ENCODE measurements at places on chromosomes 2 and 18.

DNA sequence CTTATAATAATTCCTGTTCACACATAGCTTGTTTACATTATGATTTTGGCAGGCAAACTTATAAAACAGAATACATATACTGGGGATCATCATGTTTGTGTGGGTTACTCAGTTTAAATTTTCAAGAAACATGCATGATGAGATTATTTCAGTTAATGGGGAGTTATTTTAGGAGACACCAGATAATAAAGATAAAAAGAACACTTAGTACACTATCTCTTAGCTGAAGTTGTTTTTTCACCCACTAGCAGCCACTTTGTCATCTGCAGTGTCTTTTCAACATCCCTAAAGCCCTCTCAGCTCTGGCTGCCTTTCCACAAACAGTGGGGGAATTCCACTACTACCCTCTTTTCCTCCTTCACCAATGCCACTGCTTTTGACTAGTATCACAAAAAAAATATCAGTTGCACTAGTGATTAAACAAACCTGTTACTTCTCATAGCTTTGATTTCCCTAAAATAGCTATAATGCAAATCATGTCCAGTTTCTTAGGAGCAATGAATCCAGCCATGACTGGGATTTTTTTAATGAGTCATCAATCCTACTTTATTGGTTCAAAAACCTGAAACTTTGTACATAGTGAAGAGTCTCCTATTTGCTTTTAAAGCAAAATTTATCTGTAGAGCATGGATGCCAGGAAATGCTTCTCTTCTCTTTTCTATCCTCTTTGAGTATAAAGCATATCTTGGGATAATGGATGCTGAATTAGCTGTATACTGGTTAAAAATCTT is 156.7 kb upstream of the TFPI start:
- DNase-seq: no peak

- no peak for DNase-seq
Observed at GRCh38 chr2:234410526-234410925, 86.4 kb downstream of the ARL4C start.

DNA sequence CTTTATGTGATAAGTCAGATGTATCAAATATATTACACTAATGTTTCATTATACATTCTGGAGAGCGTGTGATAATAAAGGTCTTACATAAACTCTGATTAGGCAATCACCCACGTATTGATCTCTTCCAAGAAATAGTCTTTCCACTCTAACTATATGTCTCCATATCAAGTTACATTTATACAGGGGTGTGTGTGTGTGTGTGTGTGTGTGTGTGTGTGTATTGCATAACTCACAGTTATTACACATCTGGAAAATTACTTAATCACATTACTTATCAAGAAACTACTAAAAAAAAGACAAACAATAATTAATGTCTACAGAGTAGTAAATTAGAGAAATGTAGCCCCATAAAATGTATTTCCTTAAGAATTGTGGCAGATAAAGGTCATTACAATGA is 339.8 kb downstream of the CDH19 start:
- DNase-seq: no peak

GRCh38 chr2:176533505-176534193 is 264.4 kb downstream of the MTX2 start:
- DNase-seq: no peak

DNA sequence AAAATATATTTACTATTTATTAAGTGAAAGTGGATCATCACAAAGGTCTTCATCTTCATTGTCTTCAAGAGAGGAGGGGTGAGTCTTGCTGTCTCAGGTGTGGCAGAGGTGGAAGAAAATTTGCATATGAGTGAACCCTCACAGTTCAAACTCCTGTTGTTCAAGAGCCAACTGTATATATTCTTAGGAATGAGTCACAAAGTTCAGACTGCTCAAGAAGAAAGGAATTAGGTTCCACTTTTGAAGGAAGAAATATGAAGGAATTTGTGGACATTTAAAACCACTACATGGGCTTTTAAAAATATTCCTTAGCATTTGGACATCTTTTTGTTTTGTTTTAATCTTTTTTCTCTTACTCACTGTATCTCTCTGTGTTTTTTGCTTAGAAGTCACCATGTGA is 212.6 kb downstream of the INSIG2 start:
- no peak for DNase-seq

- DNase-seq: no peak
Observed at GRCh38 chr2:241730671-241731293, 3.6 kb upstream of the D2HGDH start.

- no peak for DNase-seq
Observed at GRCh38 chr2:41907141-41907540, 140.7 kb upstream of the PKDCC start.

Measured in DMS79 (cell line).